Neuronal stem cell (in vitro differentiated cells): ENCODE measurements at places on chromosomes 12 and 14.
A peak's percentile ranks its signal among the peaks of the same experiment; 100 is the strongest.

DNA sequence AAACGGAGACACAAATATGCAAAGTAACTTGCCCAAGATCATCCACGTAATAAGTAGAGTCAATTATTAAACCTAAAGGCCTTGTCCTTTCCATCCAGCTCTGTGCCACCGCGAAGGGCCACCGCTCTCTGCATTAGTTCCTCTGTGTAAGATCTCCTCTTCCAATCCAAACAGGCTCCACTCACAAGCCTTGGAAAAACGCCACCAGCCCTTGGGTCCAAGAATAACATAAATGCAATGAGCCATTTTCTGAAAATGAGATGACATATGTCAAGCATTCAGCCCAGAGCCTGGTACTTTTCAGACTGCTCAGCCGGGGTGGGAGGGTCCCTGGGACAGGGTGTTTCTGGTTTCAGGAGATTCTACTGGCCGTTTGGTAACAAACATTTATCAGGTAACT lies 30.0 kb downstream of the DGLUCY start:
- DNase-seq: no peak

GRCh38 chr12:97452230-97452629 lies 10.4 kb upstream of the RMST start:
- DNase-seq: no peak

DNA sequence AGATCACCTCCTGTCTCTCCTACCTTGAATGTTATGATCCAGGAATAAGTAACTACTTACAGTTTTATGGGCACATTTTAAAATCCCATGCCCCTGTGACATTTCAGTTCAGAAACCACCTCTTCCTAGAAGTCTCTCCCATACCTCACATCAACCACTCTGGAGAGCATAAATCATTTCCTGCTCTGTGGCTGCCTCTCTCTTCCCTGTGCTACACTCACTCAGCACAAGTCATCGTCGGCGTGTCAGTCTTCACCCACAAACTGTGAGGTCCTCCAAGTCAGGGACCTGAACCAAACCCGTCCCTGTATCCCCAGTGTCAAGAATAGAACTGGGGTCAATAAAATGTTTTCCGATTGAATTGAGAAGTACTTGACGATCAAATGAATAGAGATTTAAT lies 863.3 kb downstream of the BCL11B start:
- DNase-seq: no peak

DNA sequence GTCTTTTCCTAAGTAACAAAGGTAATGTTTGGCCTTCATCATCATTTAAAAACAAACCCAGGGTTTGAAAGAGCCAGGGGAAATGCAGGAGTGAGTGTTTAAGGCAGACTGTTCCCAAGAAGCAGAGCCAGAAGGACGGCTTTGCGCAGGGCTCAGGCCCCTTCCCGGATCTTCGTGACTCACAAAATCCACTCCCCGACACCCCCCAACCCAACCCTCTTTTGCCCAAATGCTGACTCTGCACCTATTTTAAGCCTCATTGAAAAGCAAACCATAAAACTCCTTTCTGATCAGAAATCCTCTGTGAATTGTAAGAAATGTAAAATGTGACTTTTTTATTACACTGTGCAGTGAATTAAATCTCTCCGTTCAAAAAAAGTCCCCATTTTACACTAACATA lies 67.5 kb downstream of the SETD3 start:
- DNase-seq: no peak

GRCh38 chr14:24349742-24350141 lies 10.0 kb upstream of the RIPK3 start:
- no peak for DNase-seq

- no peak for DNase-seq
These were observed 24.5 kb downstream of the MDM2 start for GRCh38 chr12:68832504-68832867.

DNA sequence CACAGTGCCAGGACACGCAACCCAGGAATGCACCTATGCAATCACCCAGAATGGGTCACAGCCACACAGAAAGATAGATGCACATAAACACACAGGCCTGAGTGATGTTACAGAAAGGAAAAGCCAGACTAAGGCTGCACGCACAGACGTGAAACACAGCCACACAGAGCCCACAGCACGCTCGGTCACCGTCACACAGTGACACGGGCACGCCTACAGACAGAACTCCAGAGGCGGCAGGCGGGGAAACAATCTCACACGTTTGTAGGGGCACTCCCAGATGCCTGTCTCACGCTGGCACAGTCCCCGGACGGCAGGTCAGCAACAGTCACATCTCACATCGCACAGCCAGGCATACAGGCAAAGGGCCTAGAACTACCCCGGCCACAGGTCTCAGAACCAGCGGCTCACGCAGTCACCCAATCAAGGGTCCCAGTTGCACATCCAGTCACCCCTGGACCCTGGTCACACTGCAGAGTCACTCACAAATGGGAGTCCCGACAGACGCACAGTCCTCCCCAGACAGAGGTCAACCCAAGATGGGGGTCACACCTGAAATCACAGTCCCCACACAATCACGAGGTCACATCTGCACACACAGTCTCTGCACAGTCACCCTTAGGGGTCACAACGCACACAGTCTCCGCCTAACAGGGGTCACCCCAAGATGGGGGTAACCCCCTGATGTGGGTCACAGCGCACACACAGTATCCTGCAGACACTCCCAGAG lies 790 bp downstream of the SSH1 start:
- no peak for DNase-seq

GRCh38 chr14:96380735-96381134 lies 11.2 kb upstream of the AK7 start:
- DNase-seq: no peak

DNA sequence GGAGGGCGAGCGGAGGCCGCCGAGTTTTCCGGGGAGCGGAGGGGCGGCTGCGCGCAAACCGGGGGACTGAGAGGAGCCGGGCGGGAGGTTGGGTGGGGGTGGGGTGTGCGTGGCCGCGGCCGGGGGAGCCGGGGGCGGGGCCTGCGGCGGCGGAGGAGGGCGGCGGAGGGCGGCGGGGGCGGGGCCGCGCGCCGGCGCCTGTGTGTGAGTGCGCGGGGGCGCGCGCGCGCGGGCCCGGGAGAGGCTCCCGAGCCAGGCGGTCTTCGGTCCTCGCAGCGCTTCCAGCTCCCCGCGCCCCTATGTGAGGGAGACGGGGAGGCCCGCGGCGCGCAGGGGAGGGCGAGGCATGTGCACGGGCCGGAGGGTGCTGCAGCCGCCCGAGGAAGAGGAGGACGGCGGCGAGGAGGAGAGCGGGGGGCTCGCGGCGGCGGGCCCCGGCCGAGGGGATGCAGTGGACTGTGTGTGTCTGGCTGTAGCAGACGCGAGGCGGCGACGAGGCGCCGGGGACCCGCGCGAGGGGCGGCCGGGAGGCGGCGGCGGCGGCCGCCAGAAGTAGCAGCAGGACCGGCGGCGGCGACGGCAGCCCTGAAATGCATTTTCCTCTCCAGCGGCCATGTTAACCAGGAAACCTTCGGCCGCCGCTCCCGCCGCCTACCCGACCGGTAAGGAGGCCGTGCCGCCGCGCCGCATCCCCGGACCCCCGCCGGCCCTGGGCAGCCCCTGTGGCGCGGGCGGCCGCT lies at the start of gene DYRK2:
DYRK2 (plus strand) TSS at position 225 of the 740 bp plus-strand sequence; CDS start at position 614, 389 bp downstream.
- peak; percentile 82 for DNase-seq

DNA sequence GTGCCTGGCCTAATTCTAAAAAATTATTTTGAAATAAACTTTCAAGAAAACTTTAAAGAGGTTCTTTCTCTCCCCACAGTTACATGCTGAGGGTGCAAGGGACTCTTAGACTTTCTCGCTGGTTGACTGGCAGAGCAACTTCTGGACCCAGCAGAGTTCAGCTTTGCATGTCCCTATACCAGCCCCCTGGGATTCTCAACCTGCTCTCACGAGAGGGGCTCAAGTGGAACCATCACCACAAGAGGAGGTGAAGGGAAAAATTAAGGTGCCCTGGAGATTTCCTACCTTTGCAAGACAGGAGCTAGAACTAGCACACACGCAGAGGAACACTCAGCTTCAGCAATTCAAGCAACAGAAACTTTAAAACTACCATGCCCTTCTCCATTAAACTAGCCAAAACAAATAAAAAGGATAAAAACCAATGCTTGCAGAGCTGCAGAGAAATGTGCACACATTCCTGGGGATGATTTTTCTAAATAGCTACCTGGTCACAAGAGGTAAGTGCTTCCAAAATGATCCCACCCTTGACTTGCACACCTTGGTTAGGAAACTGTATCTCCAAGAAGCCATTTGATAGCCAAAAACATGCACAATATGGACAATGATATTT lies 2.5 kb downstream of the HVCN1 start:
- no peak for DNase-seq

- no peak for DNase-seq
These were observed 15.9 kb downstream of the CACNA1C start for GRCh38 chr12:2068653-2069052.

- DNase-seq: no peak
These were observed 13.0 kb upstream of the TMED2 start for GRCh38 chr12:123571343-123571813.

DNA sequence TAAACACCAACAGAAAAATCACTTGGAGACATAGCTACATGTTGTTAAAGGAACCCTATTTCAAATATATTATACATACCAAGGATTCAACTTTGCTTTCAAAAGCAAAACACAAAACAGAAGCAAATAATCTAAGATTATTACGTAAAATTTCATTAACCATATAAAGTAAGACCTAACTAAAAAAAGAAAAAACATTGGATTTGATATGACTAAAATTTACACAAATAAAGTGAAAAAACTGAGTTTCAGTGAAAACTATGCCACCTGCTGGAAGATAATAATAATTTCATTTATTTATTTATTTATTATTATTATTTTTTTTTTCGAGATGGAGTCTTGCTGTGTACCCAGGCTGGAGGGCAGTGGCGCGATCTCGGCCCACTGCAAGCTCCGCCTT lies 45.2 kb downstream of the WDHD1 start:
- no peak for DNase-seq

DNA sequence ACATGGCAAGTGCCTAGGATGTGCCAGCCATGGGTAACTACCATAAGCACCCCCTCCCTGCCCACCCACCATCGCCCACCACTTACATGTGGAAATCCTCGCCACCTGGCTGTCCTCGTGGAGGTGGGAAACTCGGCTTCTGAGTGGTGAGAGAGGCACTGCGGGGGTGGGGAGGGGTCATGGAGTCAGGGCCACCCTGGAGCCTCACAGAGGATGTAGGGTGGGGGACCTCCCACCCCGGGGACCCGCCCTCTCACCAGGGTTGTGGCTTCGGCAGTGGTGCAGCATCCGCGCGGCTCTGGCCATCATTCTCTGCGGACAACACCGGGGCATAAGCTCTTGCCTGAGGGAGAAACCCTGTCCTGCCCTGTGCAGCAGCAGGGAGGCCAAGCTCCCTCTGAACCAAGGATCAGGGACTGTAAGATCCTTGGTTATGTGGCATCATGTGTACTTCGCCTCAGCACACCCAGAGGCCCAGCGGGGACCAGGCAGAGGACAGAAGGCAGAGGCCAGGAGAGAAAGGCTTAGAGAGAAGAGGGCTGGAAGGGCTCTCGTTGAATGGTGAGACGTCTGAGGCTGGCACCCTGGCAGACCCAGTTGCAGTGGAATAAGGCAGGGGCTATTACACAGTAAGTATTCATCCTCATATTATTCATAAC lies 12.8 kb upstream of the ENDOU start:
- no peak for DNase-seq

DNA sequence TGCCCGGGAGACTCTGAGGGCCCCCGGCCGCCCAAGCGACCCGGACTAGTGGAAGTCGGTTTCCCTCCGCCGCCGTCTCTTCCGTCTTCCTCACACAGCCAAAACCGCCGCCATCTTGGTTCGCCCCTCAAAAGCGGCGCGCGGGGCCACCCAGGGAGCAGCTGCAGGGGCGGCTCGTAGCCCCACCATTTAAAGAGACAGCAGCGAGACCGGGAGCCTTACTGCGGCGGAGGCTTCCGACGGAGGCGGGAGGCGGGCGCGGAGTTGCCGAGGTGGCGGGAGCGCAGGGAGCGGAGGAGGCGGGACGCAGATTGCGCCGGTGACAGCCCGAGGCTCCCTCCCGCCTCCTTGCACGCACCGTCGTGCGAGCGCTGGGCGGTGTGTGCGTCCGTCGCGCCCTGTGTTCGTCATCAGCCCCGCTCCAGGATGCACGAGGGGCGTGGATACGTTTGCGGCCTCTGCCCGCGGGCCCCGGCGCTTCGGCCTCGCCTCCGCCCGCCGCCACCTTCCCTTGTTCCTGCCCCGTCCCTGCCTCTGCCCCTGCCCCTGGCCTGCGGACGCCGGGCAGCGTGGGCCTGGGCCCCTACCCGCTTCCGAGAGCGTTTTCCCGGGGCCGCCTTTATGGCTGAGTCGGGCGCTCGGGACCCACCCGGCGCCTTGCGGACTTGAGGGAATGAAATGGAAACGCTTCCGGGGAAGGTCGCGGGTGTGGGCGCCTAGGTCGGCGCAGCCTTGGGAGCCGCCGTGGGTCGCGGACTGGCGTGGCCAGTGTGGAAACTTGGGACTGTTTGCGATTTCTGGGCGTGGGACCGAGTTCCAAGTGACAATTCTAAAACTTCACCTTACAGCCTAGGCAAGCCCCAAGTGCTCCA lies at the start of gene PPP4R3A:
PPP4R3A (minus strand) TSS at position 140 of the 872 bp plus-strand sequence. CDS start 663 bp downstream, outside the sequence.
- DNase-seq: peak; percentile 94

- no peak for DNase-seq
These were observed 24.4 kb downstream of the SLC38A1 start for GRCh38 chr12:46244273-46244915.

GRCh38 chr14:79354336-79354735 lies 857.0 kb downstream of the DIO2 start:
- DNase-seq: no peak

DNA sequence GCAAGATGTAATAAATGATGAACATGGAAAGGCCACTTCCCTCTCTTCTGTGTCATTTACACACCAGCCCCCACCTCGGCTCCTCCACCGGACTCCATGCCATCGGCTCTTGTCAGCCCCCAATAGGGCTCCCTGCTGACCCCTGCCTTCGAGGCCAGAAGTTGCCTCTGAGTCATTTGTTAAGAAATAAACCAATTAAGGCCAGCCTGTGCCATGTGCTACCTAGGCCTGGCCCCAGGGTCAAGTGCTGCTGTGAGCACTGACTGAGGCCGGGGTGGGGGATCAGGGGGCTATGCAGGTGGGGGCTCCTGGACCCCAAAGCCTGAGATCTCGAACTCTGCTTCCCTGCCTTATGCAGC lies 53.2 kb downstream of the TESC start:
- DNase-seq: no peak

GRCh38 chr14:105059925-105060565 lies 5.2 kb downstream of the GPR132 start:
- no peak for DNase-seq
